ENCODE measurements at places on chromosomes 2 and 18.

GRCh38 chr2:206856513-206856912 is 82.8 kb upstream of the CPO start:
- no peak for DNase-seq

GRCh38 chr18:27223526-27224291 is 38.6 kb upstream of the CHST9 start:
- no peak for DNase-seq

DNA sequence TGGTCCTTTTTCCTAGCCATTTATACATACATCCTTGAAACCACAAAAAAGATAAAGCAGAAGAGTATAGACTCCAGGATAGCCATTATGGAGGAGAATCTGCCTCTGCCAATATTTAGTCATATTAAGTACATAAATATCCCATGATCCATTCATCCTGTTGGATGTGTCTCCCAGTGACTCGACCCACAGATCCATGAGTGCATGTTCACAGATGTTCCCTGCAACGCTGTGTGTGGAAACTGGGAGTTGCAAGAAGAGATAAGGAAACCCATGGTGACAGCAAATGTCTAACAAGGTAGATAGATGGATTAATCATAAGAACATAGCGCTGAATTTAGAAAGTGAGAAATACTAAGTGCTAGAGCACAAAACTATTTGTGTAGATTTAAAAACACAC is 34.5 kb downstream of the STK39 start:
- DNase-seq, result no peak

DNA sequence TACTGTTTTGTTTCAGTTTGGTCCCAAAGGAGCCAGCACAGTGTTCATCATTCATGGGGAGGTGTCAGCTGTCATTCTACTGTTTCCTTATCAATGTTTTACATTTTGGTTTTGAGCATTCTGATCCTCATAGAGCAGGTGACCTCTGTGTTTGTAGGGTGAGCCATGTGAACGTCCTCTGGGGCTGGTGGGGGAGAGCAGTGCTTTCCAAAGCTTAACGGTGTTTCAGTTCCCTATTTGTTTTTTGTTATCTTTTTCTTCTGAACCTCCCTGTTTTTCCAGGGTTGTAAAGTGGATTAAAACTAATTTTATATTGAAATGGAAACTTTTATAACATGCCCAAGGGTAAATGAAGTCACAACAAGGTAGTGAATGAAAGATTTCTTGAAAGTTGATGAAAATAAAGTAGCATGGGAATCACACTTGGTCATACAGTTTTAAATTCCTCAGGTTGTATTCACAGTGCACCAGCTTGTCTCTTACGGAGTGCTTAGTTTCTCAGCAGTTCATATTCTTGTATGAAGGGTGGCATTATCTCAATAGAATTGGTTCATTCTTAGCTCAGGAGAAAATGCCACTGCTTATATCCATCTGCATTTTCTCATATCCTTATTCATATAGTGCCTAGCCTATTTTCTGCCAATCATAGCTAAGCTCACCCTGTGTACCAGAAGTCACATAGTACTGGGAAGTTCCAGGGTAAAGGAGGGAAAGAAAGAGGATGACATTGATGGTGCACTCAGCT is 54.5 kb downstream of the MAP4K4 start:
- no peak for DNase-seq

DNA sequence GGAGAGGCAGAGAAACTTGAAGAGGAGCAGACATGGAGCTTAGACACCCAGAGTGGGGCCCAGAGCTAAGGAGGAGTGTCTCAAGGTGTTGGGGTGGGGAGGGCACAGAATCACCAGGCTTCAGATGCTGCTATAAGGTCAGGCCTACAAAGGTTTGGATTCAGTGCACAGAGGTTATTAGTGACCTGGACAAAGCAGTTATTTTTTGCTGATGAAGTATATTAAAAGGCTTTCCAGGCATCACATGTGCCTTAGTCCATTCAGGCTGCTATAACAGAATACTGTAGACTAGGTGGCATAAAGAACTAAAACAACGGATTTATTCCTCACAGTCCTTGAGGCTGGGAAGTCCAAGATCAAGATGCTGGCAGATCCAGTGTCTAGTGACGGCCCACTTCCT is 145.6 kb upstream of the ALPP start:
- no peak for DNase-seq

DNA sequence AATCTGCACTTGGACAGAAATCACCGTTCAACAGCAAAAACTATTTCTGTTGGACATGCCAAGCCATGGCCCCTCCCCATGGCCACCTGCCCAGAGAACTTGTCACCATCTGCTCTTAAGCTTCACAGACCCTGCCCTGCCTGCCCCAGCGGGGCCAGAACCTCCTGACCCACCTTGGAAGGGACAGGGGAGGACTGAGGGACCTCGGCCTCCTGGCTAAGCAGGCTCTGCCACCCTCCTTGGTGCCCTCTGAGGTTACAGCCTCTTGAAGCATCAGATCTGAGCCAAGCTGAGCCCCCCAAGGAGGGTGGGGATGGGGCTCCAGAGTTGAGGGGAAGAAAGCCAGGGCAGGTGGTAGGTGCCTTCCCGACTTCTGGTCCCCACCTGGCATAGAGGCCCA is 6.5 kb downstream of the TEX261 start:
- DNase-seq, result no peak

DNA sequence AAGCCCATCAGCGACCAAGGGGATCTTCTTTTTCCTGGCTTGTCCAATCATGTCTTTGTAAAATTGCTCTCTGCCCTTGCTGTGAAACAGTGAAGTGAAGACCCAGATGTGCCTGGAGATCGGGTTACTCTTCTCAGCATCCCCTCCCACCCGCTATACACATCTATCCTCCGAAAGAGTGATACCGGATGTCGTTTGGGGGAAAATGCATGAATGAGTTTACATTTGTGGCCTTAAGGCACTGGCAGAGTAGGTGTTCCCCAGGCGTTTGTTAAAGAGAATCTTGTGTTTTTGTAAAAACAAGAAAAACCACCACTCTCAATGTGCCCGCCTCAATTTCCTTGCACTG is 528.3 kb downstream of the CMPK2 start:
- DNase-seq, result no peak
